ENCODE measurements at places on chromosomes 4 and X. TPM values are rescaled to one million over a fixed set of nuclear protein-coding genes. Genes with fewer than 3 reads are reported as not detected.

Gene NDNF
- total RNA-seq, result not detected

Gene JAKMIP1
- not detected for total RNA-seq

Gene RTL3
- not detected for total RNA-seq

Gene TLR10
- not detected for total RNA-seq

Gene DOCK11
- total RNA-seq, result 4.1 TPM

Gene SPACA5
- total RNA-seq, result not detected

Gene SCRG1
- not detected for total RNA-seq

Gene SSR4
- 396 TPM for total RNA-seq

Gene GAGE12E
- total RNA-seq, result not detected

Gene ARL9
- total RNA-seq, result not detected

Gene IQCM
- not detected for total RNA-seq

Gene TEX11
- total RNA-seq, result not detected

Gene TKTL1
- not detected for total RNA-seq

Gene C4orf36
- total RNA-seq, result 0.64 TPM

Gene TMPRSS11B
- total RNA-seq, result not detected

Gene TTC29
- not detected for total RNA-seq

Gene FAM53A
- 0.67 TPM for total RNA-seq

Gene FAM184B
- not detected for total RNA-seq

Gene TSPAN6
- 37.9 TPM for total RNA-seq

Gene HMX1
- 0.13 TPM for total RNA-seq

Gene ABCD1
- total RNA-seq, result 3.3 TPM

Gene CRMP1
- 2.1 TPM for total RNA-seq

Gene ASB12
- not detected for total RNA-seq

Gene ARHGAP24
- total RNA-seq, result 4.9 TPM

Gene CLNK
- not detected for total RNA-seq

Gene FATE1
- not detected for total RNA-seq

Gene ANK2
- 0.94 TPM for total RNA-seq

Gene KLHL4
- total RNA-seq, result 3.5 TPM

Gene SMR3B
- total RNA-seq, result not detected

Gene CT55
- not detected for total RNA-seq

Gene NXF2
- not detected for total RNA-seq

Gene TMEM31
- not detected for total RNA-seq

Gene VMA21
- total RNA-seq, result 27.3 TPM

Gene SSX2
- not detected for total RNA-seq

Measured in A549 treated with DMSO at 1 μM for 4 hours (cell line).